Effector memory CD4-positive, alpha-beta T cell (primary cell): ENCODE measurements at places on chromosomes 11 and 22.
A peak's percentile ranks its signal among the peaks of the same experiment; 100 is the strongest.

GRCh38 chr22:43331069-43331451, 12.1 kb downstream of the SCUBE1 start:
- DNase-seq: no peak

- no peak for DNase-seq
These were observed 112.3 kb upstream of the SORL1-AS1 start for GRCh38 chr11:121564948-121565684.

DNA sequence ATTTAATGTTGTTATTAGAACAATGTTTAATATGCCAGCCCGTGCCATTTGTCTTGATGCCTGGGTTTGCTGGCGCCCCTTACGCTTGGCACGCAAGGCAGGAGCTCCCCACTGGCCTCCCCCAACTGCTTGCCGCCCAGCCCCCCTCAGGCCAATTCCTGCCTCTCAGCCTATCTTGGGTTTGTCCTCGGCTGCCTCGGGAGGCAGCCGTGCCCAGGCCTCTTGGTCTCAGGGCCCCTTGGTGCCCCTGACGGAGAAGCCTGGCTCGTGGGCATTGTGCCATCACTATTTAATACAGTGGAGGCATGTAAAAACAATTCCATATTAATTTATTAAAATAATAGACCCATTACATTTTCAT, 119.8 kb downstream of the KCNQ1OT1 start:
- DNase-seq: no peak

DNA sequence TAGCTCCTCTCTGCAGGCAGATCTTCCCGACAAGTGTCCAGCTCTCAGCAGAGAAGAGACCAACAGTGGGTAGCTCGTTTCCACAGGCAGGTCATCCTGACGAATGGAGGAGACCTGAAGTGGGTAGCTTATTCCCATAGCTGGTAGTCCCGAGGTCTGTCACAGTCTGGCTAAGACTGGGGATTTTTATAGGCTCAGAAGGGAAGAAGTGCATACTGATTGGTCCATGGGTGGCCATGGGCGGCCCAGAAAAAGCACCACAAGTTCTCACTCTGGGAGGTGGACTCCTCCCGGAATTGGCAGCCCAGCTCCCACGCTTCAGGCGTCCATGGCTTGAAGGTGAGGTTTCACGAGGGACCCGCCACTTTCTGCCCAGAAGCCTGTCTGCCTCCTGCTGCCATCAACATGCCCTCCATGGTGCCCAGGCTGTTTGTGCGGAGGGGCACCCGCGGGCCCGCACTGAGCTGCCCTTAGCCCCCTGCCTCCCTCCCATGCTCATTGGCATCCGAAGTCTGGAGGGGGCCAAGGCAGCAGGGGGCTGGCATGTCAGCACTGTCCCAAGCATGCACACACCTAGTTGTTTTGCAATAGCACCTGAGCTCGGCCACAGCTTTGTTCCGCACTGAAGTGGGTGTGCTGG, 9.9 kb upstream of the MAP6 start:
- DNase-seq: no peak

- no peak for DNase-seq
These were observed 748.3 kb upstream of the CCDC90B start for GRCh38 chr11:84034484-84034883.

- DNase-seq: no peak
These were observed 642.7 kb upstream of the TENM4 start for GRCh38 chr11:80083531-80083951.

DNA sequence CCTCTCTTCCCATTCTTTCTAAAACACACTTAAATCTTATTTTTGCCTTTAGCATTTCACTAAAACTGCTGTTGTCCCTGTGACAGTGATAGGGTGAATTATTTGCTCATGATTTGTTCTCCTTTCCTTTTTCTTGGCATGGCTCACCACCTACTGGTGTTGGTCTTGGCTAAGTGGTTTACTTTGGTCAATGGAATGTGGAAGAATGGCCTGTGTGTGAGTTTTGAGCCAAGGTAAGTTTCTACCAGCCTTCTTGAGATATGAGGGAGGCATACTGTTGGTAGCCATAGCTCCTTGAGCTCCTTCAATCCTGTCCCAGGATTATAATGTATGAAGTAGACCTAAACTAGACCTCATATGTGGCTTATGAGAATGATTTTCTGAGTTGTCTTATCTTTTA, 506.3 kb upstream of the RAG2 start:
- DNase-seq: no peak

GRCh38 chr11:6667733-6668374, 12.2 kb upstream of the DCHS1 start:
- DNase-seq: peak; percentile 34

- DNase-seq: no peak
These were observed 16.0 kb upstream of the TMEM121B start for GRCh38 chr22:17137170-17137569.

- DNase-seq: no peak
These were observed 84.9 kb upstream of the TRIM77 start for GRCh38 chr11:89625171-89625570.

DNA sequence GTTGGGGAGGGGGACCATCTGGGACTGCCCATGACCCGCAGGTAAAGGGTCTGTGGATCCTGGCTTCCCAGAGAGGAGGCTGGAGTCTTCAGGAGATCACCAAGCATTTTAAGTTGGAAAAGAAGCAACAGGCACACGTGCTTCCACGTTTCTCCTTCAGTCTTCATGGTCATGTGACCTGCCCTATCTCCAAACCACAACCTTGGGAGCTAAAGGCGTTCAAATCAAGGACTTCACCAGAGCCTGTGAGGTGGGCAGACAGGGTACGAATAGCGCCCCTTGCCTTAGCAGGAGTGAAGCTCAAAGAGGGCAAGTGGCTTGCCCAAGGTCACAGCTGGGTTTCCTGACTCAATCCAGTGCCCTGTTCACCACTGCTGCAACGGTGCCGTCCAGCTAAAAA, 6.7 kb downstream of the TMEM184B start:
- DNase-seq: no peak

GRCh38 chr11:117970400-117971024, 15.7 kb upstream of the IL10RA start:
- DNase-seq: no peak

- no peak for DNase-seq
These were observed 34.2 kb upstream of the SYT13 start for GRCh38 chr11:45320371-45320770.

GRCh38 chr11:114059278-114059983, at the start of gene ZBTB16:
Gene ZBTB16 (plus strand): TSS chr11:114059711. CDS start chr11:114063301, 3,590 bp downstream.
- DNase-seq: peak; percentile 59

- no peak for DNase-seq
These were observed 58.1 kb downstream of the DDI1 start for GRCh38 chr11:104094576-104094975.

- no peak for DNase-seq
These were observed 1.6 kb downstream of the NPAT start for GRCh38 chr11:108220721-108221336.

GRCh38 chr11:134643115-134644012, 231.3 kb upstream of the B3GAT1 start:
- no peak for DNase-seq
